ENCODE measurements at places on chromosomes 1 and 21. TPM values are rescaled to one million over a fixed set of nuclear protein-coding genes. Genes with fewer than 3 reads are reported as not detected.

Gene COP1
- 34.4 TPM for total RNA-seq

Gene CNN3
- 447 TPM for total RNA-seq

DNA sequence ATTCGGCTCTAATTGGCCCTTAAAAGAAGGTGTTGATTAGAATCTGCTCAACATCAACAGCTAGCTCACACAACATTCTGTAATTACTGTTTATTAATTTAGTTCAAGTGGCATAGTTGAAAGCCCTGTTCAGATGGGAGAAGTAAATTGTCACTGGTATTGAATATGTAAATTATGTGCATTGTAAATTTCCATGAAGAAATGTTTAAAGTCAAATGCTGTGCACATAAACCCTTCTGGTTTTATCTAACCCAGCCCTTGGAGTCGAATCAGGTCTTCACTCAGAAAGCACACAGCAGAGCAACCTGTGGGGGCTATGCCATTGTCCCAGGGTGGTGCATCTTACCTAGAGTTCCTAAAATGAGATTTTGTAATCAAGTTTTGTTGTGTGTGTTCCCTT, 65.4 kb upstream of the LMO4 start:
- DNase-seq: no peak

DNA sequence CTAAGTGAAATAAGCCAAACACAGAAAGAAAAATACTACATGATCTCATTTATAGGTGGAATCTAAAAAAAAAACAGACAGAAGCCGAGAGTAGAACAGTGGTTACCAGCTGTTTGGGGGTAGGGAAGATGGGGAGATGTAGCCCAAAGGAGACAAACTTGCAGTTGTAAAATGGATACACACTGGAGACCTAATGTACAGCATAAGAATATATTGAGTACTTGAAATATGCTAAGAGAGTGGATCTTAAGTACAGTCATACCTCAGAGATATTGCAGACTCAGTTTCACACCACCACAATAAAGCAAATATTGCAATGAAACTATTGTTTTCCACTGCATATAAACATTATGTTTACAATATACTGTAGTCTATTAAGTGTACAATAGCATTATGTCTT, 316.7 kb downstream of the LRRC40 start:
- no peak for DNase-seq

DNA sequence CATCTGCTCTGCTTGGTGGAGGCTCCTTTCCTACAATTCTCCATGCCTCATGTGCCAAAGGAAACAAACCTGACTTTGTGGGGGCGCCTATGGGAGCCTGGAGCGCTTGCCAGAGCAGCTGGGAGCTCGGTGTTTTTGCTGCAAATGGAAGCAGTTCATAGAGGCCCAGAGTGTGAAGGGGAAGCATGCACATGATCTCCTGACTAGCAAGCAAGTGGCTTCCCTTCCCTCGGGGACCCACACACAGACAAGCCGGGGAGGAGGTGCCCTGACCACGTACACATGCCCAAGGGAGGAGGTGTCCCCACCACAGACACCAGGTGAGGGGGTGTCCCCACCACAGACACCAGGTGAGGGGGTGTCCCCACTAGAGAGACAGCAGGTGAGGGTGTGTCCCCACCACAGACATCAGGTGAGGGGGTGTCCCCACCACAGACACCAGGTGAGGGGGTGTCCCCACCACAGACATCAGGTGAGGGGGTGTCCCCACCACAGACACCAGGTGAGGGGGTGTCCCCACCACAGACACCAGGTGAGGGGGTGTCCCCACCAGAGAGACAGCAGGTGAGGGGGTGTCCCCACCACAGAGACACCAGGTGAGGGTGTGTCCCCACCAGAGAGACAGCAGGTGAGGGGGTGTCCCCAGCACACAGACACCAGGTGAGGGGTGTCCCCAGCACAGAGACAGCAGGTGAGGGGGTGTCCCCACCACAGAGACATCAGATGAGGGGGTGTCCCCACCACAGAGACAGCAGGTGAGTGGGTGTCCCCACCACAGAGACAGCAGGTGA, 106.8 kb downstream of the CRYAA start:
- DNase-seq: no peak

- peak; percentile 16 for DNase-seq
Measured at GRCh38 chr21:15850645-15851044, 120.9 kb downstream of the USP25 start.

DNA sequence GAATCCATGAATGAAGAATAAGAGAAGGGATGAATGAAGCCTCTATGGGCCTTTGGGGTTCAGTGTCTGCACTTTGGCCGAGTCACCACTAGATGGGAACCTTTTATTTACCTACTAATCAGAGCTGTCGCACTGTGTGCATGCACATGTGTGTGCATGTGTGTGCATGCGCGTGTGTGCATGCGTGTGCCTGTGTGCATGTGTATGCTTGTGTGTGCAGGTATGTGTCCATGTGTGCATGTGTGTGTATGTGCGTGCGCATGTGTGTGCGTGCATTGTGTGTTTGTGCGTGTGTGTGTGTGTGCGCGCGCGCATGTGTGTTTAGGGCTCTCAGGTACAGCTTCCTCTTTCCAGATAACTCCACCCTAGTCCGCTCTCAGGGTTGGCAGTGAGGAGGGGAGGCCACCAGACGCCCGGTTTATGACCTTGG, 20.4 kb upstream of the UBXN10 start:
- no peak for DNase-seq

- no peak for DNase-seq
Measured at GRCh38 chr1:73803380-73803779, 394.6 kb downstream of the LRRIQ3 start.

GRCh38 chr1:224502459-224503160, 68.0 kb upstream of the WDR26 start:
- peak; percentile 48 for DNase-seq

DNA sequence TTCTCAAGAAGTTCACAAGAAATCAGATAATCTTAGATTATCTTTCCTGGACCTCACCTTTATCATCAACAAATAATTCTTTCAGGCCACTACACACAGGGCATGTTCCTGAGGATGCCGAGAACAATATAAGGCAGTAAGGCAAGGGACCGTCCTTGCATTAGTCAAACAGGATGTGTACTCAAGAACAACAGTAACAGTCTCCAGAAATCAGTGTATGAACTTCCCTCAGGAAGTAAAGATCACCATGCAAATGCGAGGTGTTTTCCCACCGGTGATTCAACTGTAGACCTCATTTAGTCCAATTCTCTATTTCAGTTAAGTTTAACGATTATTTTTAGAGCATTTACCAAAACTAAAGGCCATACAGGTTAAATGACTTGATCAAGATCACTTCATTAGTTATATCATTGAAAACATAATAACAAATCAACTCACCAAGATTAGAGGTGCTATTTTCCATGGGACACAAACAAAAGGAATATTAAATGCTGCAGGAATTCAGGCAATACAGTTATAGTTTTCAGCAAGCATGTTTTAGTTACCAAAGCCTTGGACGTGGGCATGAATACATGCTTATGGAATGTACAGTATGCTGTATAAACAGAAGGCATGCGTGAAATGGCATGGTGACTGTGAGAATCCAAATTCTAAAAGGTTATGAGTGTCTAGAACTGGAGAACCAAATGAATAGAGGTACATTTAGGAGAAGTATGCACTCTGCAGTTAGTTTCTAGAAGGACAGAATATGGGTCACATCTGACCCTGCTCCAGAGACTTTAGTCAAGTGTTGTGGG, 145.2 kb downstream of the TNR start:
- peak; percentile 55 for DNase-seq

All from Daoy (cell line).